Choroid plexus epithelial cell (primary cell): ENCODE measurements at places on chromosomes 12 and 14.

- peak; percentile 88 for DNase-seq
These were observed 48.8 kb downstream of the LTBP2 start for GRCh38 chr14:74563233-74563585.

- no peak for DNase-seq
These were observed 128.8 kb downstream of the PAPOLA start for GRCh38 chr14:96631030-96631429.

DNA sequence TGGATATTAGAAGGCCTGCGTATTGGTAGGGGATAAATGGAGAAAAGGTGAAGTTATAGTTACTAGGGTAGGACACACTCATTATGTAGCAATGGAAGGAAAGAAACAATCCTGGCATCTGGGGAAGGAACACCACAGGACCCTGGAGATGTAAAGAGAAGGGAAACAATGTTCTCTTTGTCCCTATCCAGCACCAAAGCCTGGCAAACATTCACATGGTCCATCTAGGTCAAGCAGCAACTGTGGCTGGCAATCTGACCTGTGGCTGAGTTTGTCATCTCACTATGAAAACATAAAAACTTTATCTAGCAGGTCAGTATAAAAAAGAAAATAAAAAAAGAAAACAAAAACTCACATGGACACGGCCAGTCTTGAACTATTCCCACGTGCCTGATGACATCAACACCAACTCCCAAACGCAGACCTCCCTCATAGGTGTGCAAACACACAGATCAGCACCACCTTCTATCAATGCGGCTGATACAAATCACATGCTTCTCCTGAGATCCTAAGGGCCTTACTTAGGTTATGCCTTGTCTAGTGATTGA lies 2.6 kb downstream of the POMT2 start:
- DNase-seq: no peak

- DNase-seq: no peak
These were observed 142.8 kb downstream of the PELI2 start for GRCh38 chr14:56261046-56261445.

GRCh38 chr14:19920021-19920657 lies at the start of gene OR4K5:
Gene OR4K5 (plus strand): TSS chr14:19920607. CDS start chr14:19920607, 0 bp downstream.
- no peak for DNase-seq

DNA sequence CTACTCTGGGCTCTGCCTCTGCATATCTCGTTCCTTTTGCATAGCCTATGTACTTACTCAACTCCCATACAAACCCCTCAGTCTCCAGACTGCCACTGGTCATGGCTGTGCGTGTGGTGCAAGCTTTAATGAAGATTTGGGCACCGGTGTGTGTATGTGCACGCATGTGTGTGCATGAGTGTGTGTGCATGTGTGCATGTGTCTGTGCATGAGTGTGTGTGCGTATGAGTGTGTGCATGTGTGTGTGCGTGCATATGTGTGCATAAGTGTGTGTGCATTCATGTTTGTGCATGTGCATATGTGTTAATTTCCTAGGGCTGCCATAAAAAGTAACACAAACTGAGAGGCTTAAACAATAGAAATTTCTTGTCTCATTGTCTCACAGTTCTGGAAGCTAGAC lies 17.1 kb upstream of the TBPL2 start:
- no peak for DNase-seq

GRCh38 chr12:54007538-54008259 lies 1.1 kb upstream of the HOXC8 start:
- DNase-seq: no peak

DNA sequence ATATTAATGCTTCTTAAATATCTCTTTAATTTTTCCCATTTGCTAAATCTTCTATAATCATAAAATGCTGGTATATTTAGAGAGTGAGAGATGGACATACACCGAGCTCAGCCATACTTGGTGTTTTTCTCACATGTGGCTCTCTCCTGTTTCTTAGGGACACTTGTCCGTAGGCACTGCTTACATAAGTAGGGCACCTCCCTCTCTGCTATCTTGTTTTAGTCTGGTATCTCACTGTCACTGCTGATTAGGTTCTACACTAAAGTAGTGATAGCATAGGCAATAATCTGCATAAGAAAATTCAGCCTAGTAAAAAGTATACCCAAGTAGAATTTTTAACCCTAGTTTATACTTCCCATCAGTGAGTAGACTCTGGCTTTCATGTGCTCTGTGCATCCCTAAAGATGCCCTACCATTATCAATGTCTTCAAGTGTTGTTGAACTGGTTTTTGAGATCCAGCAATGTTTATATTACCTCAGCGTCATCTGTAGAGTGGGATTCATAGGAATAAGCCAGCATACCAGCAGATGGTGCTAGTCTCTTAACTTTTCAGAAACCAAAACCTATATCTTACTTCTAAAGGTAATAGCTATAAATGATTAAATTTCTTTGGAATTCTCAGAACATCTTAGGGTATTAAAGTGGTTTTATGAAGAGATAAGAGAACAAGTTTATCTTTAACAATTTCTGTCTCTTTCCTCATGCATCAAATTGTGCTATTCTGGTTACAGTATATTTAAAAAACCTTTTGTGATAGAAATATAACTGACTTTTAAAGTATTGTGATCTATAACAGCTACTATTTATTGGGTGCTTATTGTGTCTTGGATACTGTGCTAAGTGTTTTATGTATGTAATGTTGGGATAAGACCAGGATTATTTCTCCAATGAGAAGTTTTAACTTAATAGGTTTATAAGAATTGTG lies 32.9 kb downstream of the ARID2 start:
- peak; percentile 83 for DNase-seq

GRCh38 chr14:64112867-64113678 lies 181.1 kb downstream of the ESR2 start:
- DNase-seq: peak; percentile 46

DNA sequence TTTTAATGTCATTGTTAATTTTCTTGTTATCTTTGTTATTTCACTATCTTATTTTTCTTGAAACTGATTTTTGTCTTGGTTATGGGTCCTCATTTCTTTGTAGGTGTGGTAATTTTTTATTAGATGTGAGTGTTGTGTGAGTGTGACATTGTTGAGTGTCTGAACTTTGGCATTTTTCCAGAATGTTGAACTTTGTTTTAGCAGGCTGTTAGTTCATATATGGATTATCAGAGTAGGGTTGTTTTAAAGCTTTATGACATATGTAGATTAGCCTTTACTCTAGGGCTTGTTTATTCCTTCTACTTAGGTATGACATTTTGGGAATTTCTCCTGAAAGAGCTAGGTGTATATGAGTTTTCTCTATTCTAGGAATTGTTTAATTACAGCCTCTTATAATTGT lies 103.9 kb downstream of the ARID2 start:
- DNase-seq: no peak

- peak; percentile 52 for DNase-seq
These were observed 2.3 kb upstream of the SLC25A3 start for GRCh38 chr12:98591209-98591608.
